ENCODE measurements at places on chromosomes 11 and 22.

- no peak for DNase-seq
These were observed 48.2 kb downstream of the RTL6 start for GRCh38 chr22:44449683-44450425.

DNA sequence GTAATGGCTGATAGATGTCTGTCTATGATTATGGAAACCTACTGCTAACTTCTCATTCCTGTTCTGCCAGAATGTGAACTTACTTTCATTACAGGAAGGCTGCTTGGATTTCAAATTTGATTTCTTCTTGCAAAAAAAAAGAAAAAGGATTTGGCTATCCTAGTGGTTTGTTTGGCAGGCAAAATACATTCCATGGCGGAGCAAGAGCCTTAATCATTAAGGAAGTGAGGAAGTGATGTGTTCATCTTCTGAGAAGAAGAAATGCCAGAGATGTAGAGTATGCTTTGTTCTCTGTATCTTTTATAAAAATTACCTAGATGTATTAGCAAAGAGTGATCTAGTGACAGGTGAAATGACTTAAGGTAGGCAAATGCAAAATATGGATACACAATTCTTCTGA, 356.3 kb downstream of the SOX6 start:
- no peak for DNase-seq

GRCh38 chr11:5245155-5245554, 4.5 kb downstream of the HBG1 start:
- DNase-seq = no peak

DNA sequence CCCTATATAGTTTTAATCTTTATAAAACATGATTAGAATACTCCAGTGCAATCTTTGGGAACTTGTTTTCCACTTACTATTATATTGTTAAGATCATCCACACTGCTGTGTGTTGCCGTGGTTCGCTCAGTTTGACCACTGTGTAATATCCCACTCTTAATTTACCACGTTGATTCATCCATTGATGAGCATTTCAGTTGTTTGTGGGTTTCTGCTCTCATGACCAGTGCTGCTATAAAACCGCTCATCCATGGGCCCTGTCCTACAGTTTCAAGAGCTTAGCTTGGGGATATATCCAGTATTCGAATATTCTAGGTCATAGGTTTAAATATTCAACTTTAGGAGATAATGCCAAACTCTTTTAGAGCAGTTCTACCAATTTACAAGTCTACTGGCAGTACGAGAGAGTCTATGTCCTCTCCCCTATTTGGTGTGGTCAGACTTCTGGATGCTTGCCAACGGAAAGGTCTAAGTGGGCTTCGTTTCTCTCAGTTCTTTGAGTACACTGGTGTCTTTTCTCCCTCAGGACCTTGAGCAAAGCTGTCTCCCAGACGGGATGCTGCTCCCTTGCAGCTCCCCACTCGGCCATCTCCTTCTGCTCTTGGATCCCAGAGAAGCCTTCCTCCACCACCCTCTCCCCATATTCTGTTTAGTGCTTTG, 94.9 kb upstream of the ALX4 start:
- DNase-seq = no peak

DNA sequence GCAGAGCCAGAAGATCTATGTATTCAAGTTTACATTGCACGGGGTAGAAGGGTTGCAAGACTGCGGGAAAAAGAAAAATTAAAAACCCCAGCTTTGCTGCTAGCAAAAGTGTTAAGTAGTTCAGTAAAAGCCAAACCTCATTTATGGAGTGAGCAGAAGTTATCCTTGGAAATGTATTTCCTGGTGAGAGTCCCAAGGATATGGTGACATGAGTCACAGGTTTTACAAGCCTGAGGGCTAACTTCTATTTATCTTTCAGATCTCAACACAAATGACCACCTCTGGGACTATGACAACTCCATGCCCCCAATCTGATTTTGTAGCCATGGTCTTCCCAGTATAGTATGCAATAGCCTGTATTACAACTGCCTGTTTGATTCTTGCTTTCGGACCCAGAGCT, 26.1 kb downstream of the ABTB2 start:
- DNase-seq = no peak

DNA sequence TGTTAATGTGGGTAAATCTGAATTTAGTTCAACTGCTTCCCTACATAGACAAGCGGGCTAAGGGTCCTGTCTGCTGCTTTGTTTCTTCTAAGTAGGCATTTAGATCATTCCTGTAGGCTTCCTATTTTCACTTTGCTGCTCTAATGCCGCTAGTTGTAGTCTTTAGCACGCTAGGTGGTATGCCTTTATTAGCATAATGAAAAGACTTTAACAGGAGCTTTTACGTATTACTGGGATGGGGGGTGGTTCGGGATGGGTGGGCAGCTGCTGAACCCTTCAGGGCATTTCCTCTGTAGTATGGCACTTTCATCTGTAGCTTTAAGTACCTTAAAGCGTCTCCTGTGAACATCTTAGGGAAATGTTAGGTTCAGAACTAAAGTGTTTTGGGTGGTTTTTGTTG, 85.3 kb downstream of the GGT1 start:
- DNase-seq = no peak

DNA sequence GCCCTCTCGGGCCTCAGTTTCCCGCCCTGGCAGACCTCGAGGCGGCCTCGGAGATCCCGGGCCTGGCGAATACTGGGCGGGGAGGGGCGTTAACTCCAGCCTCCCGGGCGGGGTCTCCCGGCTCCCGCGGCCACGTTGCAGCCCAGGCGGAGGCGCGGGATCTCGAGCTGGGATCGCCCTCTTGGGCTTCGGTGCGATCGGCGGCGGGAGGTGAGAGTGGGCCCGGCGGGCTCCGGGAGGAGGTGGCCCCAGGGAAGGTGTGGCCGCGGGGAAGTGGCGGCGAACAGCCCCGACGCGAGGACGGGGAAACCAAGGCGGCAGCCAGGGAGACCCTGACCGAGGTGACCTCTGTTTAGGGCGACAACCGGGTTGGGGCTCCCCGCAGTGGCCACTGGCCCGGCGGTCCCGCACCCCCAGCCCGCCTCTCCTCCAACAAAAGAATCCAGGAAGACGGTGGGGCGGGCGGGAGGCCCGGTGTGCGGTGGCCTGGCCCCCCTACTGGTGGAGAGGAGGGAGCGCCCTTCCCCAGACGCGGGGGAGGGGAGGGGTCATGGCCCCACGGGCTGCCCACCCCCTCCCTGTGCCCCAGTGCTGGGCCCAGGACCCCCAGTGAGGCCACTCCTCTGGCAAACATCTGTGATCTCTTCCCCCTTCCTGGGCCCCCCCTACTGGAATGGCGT, at the start of gene PHETA2:
PHETA2 (plus strand) TSS at position 117 of the 680 bp plus-strand sequence. CDS start 3,046 bp downstream, outside the sequence.
- peak; percentile 36 for DNase-seq

DNA sequence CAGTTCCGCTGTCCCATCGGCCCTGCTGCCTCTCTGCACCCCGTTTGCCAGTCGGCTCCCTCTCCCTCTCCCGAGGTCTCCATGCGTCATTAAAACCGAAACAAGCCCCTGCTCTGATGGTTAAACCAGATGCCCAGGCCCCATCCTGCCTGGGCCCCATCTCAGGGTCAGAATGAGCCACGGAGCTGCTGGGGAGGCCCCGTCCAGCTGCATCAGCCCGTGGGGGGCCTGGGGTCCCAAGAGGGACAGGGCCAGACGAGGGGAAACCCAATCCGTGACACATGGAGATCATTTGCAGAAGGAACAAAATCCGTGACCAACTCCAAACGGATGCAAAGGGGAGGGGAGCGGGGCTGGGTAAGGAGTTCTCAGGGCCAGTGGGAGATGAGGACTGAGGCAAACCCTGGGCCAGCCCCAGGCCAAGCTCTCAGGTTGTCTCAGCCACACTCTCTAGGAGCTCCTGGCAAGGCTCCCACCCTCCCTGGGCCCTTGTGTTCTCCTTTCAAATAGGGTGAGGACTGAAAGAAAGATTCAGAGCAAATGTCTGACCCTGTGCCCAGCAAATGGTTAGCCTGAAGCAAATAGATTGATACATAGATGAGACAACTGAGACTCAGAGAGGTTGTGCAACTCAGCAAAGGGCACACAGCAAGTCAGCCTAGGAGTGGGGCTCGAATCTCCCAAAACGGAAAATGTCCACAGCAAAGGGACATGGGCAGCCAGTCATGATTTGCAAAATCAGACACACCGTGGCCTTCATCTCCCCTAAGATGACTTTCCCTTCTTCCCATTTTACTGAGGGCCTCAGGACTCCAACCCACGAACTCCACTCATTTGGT, 162.1 kb downstream of the MN1 start:
- DNase-seq = no peak

DNA sequence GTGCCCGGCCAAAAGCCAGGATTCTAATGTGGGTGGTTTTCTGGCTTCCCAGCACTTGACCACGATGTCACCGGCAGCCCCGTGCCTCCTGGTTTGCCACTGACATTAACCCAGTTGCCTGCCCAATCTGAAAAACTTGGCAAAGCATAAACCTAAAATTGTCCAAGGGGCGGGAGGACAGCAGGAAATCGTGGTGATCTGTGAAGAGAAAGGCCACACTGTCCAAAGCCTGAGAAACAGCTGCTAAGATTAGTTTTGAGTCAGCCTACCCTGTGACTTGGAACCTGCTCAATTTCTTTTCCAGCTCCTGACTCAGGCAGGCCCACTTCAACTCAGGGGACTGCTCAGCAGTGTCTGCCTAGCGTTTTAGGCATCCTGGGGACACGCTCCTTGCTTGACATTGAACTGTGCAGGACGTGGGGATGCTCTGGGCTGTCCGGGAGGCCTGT, 8.2 kb upstream of the F2 start:
- no peak for DNase-seq

DNA sequence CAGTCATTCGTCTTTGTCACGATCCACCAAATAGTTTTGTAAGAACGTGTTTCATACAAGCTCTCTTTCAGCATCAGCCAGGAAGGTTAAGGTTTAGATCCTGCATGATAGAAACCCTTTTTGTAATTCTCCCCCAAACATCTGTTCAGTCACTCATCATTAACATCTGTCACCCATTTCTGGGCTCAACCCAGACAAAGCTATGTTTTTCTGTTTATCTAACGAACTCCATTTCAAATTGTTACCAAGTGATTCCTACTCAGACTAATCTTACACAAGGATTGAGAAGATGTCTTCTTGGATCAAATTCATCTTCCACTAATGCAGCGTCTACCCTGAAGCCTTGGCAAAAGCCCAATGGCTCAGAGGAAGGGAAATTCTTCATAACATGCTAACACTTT, 58.8 kb downstream of the FZD4 start:
- DNase-seq = no peak

DNA sequence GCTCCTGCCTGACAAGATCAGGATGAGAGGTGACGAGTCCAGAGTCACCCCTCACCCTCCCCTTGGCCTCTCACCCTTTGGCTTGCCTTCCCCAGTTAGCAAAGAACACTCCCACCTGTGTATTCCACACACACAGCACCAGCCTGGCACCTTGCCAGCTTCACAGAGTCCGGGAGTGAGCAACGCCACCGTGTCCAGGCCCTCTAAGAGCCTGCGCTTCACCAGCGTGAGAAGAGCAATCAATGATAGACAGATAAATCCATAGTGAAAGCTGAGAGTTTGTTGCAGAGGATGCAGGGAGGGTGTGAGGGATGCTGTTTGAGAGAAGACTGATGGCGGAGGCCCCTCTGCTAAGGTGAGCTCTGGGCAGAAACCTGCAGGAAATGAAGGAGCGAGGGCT, 404.5 kb downstream of the LARGE1 start:
- DNase-seq = no peak

GRCh38 chr11:71323876-71324526, 71.6 kb upstream of the SHANK2 start:
- DNase-seq = no peak

GRCh38 chr11:122851366-122851966, 13.2 kb downstream of the CRTAM start:
- no peak for DNase-seq

DNA sequence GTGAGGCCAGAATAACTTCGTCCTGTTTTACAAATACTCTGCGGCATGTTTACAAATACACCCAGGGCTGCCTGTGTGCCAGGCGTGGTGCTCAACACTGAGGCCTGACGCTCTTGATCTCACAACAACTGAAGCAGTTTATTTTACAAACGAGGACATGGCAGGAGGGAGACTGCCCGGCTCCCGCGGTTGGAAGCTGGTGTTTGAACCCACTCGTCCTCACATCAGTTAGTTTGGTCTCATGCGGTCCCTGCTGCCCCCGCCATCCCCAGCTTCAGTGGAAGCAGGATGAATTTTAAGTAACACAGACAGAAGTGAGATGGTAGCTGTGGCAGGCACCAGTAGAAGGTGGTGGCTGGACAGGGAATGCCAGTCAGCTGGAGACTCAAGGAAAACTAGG, 16.4 kb downstream of the KIAA0930 start:
- no peak for DNase-seq

GRCh38 chr11:71373791-71374454, 74.3 kb downstream of the DHCR7 start:
- DNase-seq = no peak

- no peak for DNase-seq
These were observed 21.8 kb downstream of the OSBPL5 start for GRCh38 chr11:3143136-3143880.

DNA sequence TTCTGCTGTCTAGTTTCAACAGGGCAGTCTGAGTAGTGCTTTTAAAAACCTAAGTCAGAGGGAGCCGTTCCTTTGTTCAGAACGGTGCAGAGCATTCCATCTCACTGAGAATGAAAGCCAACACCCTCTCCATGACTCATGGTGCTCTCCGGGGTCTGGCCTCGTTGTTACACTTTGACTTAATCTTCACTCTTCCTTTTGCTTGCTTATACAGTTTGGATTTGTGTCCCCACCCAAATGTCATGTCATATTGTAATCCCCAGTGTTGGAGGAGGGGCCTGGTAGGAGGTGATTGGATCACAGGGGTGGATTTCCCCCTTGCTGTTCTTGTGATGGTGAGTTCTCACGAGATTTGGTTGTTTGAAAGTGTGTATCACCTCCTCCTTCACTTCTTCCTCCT, 292.2 kb downstream of the ST3GAL4 start:
- no peak for DNase-seq

DNA sequence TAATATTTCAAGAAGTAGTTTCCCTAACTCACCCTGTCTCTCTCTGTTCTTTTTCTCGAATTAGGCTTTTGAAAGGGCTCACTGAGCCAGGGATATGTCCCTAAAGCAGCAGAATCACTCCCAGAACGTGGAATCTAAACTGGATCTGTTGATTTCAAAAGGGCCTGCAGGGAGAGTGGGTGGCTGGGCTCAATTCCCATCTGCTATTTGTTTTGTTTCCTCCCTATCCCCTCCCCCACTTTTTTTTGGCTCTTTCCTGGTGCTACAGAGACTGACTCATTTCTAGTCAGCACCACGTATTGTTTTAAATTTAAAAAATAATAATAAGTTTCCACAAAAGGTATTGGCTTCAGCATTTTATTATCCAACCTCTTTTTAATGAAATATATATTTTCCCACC, 961.5 kb downstream of the FAM181B start:
- DNase-seq = no peak

DNA sequence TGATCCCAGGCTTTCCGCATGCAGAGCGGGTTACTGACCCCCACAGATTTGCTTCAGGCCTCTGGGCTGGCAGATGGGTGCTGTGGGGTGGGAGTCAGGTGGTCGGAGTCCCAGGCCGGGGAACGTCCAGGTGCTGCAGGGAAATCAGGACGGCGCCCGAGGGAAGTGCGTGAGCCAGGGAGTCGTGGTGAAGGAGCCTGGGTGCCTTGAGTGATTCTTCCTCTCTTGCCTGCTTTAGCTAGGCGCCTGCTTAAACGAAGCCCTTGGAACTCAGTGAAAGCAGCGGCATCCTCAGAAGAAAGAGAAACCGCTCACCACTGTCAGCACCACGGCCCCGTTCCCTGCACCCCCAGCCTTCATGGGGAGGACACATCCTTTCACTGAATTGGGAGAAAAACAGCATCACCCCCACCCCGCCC, 455.6 kb downstream of the BRD1 start:
- no peak for DNase-seq
